Activated CD4-positive, alpha-beta T cell treated with anti-CD3 and anti-CD28 coated beads, Interleukin-2, amount 50 U/mL, for 16 hours (primary cell): ENCODE measurements at places on chromosomes 2 and 18.
A peak's percentile ranks its signal among the peaks of the same experiment; 100 is the strongest.

GRCh38 chr2:31523871-31524492 is 56.8 kb downstream of the SRD5A2 start:
- peak; percentile 59 for DNase-seq

DNA sequence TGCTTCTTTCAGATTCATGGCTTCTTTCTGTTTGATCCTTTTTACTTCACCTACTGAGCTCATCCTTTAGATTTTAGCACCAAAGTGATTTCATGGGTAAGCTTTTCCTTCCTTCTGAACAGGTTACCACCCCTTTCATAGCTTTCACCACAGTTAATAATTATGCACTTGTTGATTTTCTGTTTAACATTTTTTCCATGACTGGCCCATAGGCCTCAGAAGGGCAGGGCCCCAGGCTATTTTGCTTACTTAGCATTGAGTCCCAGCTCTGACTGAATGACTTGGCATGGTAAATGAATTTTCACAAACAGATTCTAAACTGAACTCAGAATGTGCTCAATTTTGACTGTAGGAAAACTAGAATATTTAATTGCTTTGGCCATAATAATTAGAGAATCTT is 177.0 kb downstream of the GCA start:
- DNase-seq = no peak

GRCh38 chr2:115678129-115678528 is 1235.7 kb downstream of the DPP10 start:
- DNase-seq = no peak

DNA sequence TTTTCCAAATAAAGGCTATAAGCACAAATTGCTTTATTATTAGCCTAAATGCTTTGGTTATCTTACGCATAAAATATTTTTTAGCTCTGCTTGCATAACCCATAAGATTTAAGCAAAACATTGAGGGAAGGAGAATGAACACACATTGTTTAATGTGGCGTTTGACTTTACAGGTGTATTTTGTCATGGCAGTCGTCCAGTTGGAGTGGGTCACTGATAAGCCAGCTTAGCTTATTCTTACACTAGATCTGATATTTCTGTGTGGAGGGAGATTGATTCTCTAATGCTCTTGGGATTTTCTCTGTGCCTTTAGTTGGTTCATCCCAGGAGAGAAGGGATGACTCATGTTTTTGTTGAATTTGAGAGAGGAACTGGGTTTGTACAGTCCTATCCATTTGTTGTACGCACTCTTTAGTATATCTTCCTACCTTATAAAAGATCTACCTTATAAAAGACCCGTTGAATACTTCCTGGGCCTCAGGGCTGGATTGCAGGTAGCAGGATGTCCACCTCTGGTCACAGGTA is 47.5 kb upstream of the ACYP2 start:
- no peak for DNase-seq

DNA sequence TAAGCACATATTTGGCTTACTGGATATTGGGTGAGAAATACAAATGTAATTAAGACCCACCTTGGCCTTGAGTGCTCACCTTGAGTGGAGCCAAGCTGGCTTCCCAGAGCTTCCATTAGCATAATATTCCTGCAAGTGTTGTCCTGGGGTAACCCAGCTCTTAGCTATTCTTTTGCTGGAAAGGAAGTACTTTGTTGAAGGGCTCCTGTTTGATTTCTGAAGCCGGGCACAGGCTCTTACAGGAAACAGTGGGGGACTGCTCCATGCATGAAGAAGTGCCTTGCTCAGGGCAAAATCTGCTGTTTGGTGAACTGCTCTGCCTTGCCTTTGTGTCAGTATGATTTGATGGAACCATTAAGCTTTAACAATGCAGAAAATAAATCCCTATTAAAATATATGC is 325.4 kb downstream of the SMAD2 start:
- DNase-seq = no peak

DNA sequence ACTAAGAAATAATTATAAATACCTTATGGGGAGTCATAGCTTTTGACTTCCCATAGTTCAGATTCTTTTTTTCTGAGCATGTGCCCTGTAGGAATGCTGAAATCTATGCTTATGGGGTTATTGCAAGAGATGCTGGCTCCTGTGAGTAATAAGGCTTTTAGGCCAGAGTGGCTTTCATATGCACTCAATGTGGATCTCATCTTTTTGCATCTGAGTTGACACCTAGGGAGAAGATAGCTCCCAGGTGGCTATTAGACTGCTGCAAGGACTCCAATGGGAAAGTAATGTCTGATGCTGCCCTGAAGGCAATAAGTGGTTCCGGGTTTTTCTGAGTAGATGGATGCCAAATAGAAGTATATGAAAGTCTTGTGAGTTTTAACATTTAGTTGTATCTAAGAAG is 21.0 kb downstream of the DNAH6 start:
- DNase-seq = no peak
